Activated T-helper 17 cell treated with anti-CD3 and anti-CD28 coated beads, Interleukin-2, amount 50 U/mL, for 72 hours (primary cell): ENCODE measurements at places on chromosomes 5 and 9.

DNA sequence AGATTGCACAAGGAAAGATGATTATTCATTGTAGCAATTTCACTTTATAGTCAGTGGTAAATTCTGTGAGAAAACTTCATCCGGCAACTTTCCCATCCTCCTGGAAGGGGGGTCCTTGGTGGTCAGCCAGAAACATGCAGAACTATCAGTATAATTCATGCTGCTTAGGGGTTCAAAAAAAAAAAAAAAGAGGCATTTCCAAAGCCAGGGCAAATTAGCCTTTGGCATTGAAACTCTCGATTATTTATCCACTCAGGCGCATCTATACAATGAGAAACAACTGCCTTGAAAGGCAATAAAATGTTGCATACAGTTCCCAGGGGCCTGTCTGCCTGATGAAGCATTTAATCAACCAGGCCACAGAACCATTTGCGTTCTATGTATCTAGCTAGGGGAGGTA lies 263.3 kb downstream of the TMEM167A start:
- no peak for ATAC-seq

DNA sequence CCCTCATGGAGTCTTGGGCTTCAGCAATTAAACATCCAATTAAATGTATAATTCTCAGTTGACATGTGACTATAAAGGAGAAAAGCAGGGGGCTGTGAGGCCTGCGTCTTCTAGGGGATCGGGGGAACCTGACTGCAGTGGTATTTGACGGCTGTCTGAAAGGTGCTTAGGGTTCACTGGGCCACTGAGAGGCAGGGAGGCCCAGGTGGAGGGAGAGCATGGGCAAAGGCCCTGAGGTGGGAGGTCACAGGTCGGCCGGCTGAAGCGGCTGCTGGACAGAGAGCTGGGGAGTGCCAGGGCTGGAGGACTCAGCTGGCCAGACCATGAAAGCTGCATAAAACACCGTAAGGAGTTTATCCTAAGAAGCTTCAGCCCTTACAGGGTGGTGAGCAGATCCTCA lies 23.9 kb downstream of the ERGIC1 start:
- ATAC-seq, result no peak

GRCh38 chr5:123500471-123500870 lies 11.5 kb upstream of the CSNK1G3 start:
- no peak for ATAC-seq

DNA sequence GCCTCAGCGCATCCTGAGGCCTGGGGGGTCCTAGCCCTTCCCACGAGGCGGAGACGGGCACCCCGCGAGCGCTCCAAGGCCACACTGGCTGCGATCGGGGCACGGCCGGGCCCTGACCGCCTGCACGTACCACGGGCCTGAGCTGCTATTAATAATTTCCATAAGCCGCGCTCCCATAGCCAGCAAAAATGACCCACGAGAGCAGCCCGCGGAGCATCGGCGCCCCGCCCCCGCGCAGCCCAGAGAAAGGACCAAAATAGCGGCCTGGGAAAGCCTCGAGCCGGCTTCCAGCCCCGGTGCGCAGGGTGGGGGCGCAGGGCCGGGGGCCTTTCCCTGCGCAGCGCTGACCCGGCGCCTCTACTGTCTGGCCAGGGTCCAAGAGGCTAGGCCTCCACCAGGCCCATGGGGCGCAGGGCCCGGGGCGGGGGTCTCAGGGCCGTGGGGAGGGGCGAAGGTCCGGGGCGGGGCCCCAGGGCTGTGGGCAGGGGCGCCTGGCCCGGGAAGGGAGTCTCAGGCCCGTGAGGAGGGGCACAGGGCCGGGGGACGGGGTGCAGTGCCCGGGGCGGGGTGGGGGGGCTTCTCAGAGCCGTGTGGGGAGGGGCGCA lies 54.4 kb downstream of the EXD3 start:
- no peak for ATAC-seq

GRCh38 chr5:173623296-173623771 lies 6.9 kb upstream of the BOD1 start:
- ATAC-seq, result no peak

DNA sequence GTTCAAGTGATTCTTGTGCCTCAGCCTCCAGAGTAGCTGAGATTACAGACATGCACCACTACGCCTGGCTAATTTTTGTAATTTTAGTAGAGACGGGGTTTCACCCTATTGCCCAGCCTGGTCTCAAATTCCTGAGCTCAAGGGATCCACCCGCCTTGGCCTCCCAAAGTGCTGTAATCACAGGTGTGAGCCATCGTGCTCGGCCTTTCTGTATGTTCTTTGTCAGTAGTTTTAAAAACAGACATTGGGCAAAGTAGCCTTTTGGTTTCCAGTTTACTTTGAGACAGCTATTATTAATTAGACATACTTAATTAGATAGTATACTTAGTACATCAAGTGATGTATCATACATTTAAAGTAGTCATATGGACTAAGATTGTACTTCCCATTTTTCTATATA lies 45.2 kb downstream of the RBM27 start:
- no peak for ATAC-seq

GRCh38 chr5:83277953-83278352 lies 193.6 kb upstream of the VCAN start:
- no peak for ATAC-seq

DNA sequence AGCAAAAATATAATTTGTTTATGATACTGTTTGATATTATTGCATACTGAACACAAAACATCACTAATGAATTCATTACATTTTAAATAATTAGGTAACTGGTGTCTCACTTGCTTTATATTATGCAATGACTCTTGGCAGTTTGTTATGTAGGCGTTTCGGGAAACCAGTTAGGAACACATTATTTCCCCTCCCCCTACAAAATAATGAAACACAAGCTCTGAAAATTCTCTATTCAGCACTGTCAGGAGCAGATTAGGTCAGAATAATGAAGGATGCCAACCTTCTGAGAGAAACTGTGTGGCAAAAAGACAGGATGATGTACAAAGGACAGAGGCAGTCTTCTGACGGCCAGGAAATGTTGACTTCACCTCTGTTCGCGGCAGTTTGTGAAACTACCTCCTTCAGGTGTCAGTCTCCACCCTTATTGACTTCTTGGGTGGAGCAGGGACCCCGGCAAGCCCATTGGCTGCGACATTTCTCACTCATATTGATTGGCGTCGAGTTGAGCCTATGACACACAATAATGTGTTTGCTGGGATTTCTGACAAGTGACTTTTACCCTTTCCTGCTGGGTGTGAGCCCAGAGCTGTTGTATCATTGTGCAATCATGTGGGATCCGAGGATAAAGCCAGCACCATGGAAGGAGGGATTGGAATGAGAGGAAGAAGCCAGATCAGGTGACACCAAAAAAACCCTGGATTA lies 33.9 kb downstream of the SH3PXD2B start:
- ATAC-seq, result peak; percentile 9
